Stimulated activated effector memory CD8-positive, alpha-beta T cell treated with anti-CD3 and anti-CD28 coated beads, Interleukin-12 subunit alpha, Interleukin-12 subunit beta, amount 100 ng/mL, for 72 hours (primary cell): ENCODE measurements at places on chromosomes 2 and 18.

GRCh38 chr2:70708376-70709199, 59.4 kb downstream of the ADD2 start:
- DNase-seq, result no peak

- DNase-seq, result no peak
Observed at GRCh38 chr2:23843051-23843976, 83.6 kb downstream of the ATAD2B start.

DNA sequence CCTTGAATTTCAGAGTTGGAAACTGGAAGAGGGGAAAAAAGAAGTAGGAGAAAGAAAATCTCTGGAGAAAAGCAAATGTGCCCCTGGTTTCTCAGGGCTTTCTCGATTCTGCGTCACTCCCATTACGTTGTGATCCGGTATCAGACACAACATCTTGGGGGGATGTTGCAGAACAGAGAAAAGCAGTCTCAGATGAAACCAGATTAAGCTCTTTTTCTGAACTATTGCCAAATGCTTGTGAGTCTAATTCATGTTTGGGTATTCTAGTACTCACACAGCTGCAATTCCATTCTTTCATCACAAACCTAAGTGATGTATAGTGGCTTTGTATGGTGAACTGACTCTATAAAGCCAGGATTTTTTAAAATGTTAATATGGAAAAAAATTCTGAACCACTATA, 233.2 kb downstream of the TCF4 start:
- no peak for DNase-seq

DNA sequence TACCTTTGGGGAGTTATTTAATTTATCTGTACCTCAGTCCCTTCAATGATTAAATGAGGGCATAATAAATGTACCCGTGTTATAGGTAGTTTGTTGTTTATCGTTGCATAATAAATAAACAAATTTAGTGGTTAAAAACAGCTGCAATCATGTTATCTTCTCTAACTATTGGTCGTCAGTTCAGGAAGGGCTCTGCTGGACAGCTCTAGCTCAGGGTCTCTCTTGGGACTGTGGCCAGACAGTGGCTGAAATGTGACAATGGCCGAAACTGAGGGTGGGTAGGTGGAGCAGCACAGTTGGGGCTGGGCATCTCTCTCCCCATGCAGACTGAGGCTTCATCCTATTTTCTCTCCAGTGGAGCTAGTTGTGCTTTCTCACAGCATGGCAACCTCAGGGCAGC, 632.1 kb upstream of the HS6ST1 start:
- DNase-seq, result no peak

DNA sequence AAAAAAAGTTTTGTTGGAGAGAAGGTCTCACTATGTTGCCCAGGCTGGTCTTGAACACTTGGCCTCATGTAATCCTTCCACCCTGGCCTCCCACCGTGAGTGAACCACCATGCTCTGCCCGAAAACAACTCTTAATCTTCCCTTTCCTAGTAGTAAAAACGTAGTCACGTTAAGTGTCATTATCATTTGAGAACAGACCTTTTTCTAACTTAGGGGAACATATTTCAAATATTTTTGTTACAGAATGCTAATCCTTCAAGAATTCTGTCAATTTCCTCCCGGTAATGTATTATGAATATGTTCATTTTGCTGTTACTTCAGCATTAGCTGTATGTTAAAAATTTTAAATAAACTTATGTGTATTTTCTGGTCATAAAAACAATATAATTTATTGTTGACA, 49.7 kb downstream of the MTA3 start:
- DNase-seq, result no peak

DNA sequence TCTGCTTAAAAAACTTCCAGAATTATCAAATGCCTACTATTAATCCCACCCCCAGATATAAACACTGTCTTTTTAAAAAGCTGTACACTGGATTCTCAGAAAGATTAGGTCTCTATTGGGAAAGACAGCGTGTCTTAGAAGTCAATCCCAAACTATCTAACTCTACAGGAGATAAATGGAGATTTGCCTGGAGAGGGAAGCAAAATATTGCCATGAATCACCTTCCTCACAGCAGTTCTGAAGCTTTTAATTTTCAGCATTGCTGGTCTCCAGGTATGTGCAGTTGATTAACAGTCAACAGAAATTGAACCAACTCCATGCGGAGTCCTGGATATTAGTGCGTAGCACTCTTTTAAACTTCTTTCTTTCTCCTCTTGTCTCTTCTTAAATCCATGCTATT, 122.2 kb downstream of the DSC3 start:
- no peak for DNase-seq

GRCh38 chr2:215420471-215420935, 15.4 kb downstream of the FN1 start:
- no peak for DNase-seq

DNA sequence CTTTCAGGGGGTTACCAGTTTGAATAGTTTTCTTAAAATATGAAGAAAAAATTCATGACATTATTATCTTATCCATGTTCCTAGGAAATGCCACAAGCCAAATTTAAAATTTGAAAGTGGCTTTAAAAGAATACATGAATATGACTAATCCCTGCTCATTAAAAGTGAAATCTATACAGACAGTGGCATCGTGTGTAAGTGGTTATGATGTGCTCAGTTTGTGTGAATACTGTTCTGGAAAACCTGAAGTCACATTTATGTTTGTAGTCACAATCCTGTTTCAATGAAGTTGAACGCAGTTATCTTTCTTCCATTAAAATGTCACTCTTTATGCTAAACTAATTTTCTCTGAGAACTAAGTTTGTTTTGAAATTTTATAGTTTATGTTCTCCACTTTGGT, 75.8 kb downstream of the GORASP2 start:
- no peak for DNase-seq

DNA sequence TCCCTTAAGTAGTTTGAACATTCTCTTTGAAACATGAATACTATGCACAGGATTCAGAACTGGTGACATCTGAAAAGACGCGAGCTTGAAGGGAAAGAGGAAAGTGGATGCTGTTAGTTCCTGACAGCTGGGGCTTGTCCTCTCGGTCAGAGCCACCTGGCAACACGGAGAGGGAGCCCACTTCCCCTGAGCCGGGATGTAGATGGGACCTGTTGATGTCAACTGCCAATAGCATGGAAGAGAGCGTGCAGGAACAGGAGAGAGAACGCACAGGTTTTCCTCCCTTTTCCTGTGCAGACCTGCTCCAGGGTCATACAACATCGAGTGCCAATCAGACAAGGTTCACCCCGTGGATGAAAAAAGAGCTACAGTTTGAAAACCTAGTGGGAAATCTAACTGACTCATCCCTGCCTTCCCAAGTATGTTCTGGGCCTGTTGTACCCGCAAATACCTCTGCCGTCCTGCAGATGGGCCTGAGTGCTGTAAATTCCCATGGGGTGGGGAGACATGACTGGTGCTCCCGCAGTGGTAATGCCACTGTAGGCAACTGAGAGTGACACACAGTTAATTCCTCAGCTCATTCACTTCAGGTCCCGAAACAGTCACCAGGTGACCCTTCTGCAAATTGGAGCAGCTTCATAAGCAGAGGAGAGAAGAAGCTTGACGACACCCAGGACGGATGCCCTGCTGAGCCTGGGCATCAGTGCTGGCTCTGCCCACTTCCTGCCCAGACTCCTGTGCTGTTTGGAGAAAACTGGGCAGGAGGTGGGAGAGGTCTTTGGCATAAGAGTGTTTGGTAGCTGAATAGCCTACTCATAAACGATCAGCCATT, 13.9 kb upstream of the MBP start:
- DNase-seq, result no peak

GRCh38 chr2:147520817-147521216, 324.0 kb upstream of the ACVR2A start:
- no peak for DNase-seq

DNA sequence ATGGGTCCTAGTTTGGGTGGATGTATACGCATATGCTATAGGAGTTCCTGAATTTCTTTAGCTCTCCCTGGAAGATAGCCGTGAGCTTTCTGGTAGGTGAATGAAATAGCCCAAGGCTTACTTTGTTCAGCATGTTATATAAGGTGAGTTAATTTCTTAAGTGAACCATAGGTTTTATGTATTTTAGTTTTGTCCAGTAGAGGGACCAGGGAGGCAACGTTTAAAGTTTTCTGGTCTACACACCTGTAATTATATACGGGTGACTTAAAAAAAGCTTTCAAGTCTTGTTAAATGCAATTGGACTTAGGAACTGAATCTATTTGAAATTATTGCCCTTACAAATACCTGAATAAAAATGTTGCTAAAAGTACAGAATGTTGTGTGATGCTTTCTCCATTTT, 402.5 kb upstream of the DDX18 start:
- no peak for DNase-seq

- DNase-seq, result no peak
Observed at GRCh38 chr2:137493261-137493660, 471.0 kb upstream of the HNMT start.

DNA sequence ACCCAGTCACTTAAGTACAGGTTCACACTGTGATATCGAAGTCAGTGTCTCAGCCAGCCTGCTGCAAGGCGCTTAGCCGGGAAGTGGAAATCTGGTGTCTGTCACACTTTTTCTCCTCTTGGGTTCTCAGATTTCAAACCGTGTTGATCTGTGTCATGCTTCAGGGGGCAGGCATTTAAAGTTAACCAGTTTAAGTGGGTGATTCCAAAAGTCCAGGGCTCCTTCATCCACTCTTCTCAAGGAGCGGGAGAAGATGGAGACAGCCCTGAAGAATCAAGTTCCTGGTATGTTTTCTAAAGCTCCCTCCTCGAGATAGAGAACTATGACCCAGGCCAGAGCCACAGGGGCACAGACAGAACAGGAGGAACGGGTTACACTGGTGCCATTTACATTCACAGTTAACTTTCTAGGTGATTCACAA, 331.7 kb downstream of the GBX2 start:
- DNase-seq, result no peak
